ENCODE measurements at places on chromosomes 4 and X.

DNA sequence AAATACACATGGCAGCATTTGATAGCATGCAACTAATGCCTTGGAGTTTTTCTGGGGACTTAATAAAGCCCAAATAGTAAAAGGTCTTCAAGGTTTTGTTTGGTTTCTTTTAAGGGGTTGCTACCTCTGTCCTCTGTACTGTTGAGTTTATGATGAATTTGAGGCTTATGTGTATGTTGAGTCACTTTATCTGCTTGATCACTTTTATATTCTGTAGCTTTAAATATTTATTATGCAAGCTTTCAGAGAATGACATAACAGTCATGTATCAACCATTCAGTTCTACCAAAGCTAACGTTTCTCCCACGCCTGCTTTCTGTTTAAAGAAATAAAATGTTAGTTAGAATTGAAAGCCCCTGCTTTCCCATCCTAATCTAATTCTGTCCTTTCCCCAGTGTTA is 122.2 kb downstream of the NHS start:
- DNase-seq: no peak

DNA sequence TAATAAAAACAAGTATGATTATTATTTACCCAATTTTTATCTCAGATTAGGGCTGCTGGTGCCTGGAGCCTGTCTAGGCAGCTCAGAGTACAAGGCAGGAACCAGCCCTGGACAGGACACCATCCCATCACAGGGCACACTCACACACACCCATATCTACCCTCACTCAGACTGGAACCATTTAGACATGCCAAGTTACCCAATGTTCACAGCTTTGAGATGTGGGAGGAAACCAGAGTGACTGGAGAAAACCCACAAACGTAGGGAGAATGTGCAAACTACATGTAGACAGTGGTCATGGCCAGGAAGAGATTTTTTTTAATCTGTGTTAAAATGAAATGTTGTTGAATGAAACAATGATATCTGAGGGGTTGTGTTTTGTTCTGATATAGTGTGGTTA is 35.7 kb upstream of the ADGRA3 start:
- DNase-seq: no peak

GRCh38 chr4:9921326-9921725 is 100.0 kb downstream of the SLC2A9 start:
- no peak for DNase-seq

GRCh38 chr4:71540749-71541269 is 202.0 kb downstream of the SLC4A4 start:
- no peak for DNase-seq

- DNase-seq: no peak
Measured at GRCh38 chr4:7785017-7785416, 154.6 kb downstream of the AFAP1 start.

- DNase-seq: no peak
Measured at GRCh38 chrX:30278365-30278764, 30.8 kb downstream of the NR0B1 start.

DNA sequence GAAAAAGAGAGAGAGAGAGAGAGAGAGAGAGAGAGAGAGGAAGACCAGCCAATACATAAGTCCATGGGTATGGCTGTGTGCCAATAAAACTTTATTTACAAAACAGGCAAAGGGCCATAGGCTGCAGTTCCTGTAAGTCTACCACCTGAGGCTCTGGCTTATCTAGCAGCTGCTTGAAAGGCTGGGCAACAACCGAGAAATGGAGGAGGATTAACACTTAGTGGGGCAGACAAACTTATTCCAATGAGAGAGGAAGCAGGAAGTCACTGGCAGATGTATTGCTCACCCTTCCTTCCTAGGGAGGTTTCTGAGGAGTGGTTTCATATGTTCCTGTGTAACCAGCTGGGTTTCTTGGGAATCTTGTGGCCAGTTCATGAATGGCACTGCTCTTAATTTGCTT is 4.7 kb upstream of the GPR143 start:
- DNase-seq: no peak

GRCh38 chrX:152817078-152817764 is 13.3 kb downstream of the CETN2 start:
- peak; percentile 38 for DNase-seq
